ENCODE measurements at places on chromosomes 7 and 10. TPM values are rescaled to one million over a fixed set of nuclear protein-coding genes. Genes with fewer than 3 reads are reported as not detected.

DNA sequence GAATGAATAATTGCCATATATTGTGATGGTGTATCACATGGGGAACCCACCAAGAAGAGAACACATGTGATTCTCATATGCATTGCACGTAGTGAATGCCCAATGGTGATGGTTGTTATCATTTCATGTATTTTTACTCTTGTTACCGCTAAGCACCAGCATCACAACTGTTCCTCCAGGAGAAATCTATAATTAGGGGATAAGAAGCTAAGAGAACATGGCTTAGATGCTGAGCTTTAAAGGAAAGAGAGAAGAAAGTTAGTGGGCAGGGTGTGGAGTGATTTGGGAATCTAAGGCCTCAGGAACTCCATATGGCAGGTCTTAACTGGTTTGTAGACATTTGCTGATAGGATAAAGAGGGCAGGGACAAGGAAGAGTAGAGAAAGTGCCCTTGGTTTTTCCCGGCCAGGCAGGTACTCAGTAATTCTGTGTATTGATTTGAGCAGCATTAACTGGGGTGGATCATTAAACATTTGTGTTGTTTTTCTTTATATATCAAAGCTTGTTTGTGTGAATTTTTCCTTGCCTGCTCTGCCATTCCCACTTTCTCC, 145.9 kb downstream of the LRRC4 start:
- no peaks in the 10 kb centered on the region for H3K27me3 ChIP-seq
- H3K4me3 ChIP-seq, result no peak overlapping the region
- no peak overlapping the region for H3K27ac ChIP-seq
- peaks cover 18% of the 10 kb centered on the region for H3K36me3 ChIP-seq
- H3K4me1 ChIP-seq, result no peaks in the 10 kb centered on the region
- DNase-seq, result no peak

- H3K4me1 ChIP-seq, result no peaks in the 10 kb centered on the region
- H3K27me3 ChIP-seq, result no peaks in the 10 kb centered on the region
- H3K36me3 ChIP-seq, result no peaks in the 10 kb centered on the region
- H3K27ac ChIP-seq, result no peak overlapping the region
- DNase-seq, result no peak
- H3K4me3 ChIP-seq, result no peak overlapping the region
Observed at GRCh38 chr10:19578571-19578970, 237.7 kb upstream of the PLXDC2 start.

DNA sequence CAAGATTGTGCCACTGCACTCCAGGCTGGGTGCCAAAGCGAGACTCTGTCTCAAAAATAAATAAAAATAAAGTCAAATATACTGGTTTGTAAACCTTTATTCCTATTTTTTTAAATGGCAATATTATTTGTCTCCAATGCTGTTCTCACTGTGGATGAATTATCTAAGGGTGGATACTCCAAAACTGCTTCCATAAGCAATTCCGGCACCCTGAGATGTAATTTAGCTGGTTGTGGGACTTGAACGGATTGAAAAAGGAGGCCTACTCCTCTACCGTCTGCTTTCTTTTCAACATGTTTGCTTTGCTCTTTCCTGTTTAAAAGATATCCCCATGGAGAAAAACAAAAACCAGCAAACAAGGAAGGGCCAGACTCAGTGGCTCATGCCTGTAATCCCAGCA, 54.4 kb downstream of the SLC35B4 start:
- DNase-seq, result no peak
- no peak overlapping the region for H3K27ac ChIP-seq
- H3K4me3 ChIP-seq, result no peak overlapping the region

- H3K4me3 ChIP-seq, result no peak overlapping the region
- no peak for DNase-seq
- H3K36me3 ChIP-seq, result no peaks in the 10 kb centered on the region
- H3K4me1 ChIP-seq, result no peaks in the 10 kb centered on the region
- no peaks in the 10 kb centered on the region for H3K27me3 ChIP-seq
Observed at GRCh38 chr10:130416334-130417150, 280.4 kb downstream of the GLRX3 start.

DNA sequence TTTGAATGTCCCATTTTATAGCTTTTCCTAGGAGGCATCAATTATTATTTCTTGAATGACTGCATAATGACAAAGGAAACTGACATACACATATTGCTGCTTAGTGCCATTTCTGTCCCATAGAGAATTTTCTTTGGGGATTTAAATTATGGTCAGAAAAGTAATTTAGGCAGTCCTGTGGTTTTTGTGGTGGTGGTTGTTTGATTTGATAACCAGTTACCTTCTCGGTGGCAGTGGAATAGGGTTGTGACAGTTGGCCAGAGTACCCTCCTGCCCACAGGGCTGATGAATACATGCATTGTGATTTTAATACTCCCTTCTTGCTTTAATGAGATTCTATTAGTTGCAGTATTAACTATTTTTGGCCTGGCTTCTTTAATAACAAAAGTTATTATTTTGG, 6.6 kb upstream of the SGCE start:
- no peak overlapping the region for H3K4me3 ChIP-seq
- DNase-seq, result no peak
- no peaks in the 10 kb centered on the region for H3K4me1 ChIP-seq
- H3K27me3 ChIP-seq, result no peaks in the 10 kb centered on the region
- no peak overlapping the region for H3K27ac ChIP-seq

DNA sequence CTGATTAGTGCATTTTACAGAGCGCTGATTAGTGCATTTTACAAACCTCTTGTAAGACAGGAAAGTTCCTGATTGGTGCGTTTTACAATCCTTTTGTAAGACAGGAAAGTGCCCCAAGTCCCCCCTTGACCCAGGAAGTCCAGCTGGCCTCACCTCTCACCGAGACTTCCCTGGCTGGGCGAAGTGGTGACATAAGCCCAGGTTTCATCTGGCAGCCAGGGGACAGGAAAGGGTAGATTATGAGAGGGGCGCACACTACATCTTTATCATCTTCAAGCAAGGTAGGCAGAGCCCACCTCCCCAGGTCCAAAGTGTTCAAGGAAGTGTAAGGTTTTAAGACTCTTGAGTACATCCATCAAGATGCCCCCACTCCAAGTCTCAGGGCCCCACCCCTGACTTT, 5.5 kb upstream of the GDF10 start:
- H3K4me1 ChIP-seq, result no peaks in the 10 kb centered on the region
- H3K4me3 ChIP-seq, result no peak overlapping the region
- no peaks in the 10 kb centered on the region for H3K27me3 ChIP-seq
- DNase-seq, result no peak
- H3K36me3 ChIP-seq, result no peaks in the 10 kb centered on the region

The PTPRN2 gene
- 5.0 TPM for polyA plus RNA-seq

The SOSTDC1 gene
- not detected for polyA plus RNA-seq

The TMEM236 gene
- 0.09 TPM for polyA plus RNA-seq
